ENCODE measurements at places on chromosomes 7 and 10.
A peak's percentile ranks its signal among the peaks of the same experiment; 100 is the strongest.

DNA sequence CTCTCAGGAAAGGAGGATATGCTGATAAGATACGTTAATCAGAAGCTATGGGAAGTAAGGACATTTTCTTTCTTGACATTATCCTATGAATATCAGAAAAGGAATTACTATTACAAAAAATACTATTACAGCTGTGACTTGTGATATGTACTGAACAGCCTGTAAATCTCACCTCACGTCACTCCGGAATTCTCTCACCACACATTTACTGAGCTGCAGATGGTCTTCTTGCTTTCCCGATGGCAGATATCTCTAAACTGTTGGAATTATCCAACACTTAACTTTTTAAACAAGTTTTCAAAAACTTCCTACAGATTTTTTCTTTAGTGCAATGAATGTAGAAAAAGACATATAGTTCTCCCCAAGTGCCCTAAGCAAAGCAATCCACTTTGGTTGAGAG is 313.4 kb downstream of the GPR37 start:
- DNase-seq, result peak; percentile 9

GRCh38 chr10:72796042-72796441 is 97.5 kb upstream of the OIT3 start:
- no peak for DNase-seq

GRCh38 chr7:66464059-66464458 is 164.6 kb upstream of the KCTD7 start:
- DNase-seq, result no peak

DNA sequence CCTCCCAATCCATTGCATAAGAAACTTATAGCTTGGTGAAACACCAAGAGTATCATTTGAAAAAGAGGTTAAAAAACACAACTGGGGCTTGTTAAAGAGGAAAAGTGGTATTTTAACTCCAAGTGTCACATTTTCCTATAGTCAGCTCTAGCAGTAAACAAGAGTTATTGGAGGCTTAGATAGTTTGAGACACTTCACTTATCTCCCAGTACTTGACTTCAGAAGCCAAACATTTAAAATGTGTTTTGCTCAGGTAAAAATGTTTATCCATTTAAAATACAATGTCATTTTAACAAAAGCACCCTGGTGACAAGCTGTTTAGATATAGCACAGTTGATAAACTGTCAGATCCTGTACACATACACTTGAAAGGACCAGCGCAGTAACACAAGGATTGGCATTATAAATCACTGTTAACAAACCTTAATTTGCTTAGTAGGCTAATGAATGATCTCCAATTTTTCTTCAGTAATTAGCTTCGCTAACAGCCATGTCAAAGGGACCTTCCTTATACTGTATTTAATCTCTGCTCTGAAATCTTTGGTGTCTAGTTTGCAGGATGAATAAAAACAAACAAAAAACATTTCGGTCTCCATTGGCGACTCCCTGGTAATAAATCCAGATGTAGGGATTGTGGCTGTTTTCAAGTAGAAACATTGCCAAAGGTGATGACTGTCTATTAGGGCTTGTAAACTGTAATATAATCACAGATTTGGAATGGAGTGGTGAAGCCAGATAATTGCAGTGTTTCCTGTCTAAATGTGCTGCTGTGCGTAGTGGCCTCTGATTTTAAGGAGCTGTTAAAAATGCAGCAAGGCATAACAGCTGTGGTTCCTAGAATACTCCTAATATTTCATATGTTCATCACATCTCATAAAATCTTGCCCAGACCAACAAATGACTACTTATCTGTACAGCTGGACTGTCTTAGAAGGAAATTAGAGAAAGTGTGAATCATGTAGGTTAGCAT is 545.1 kb downstream of the AUTS2 start:
- DNase-seq, result peak; percentile 92

GRCh38 chr7:87689374-87689773 is 61.2 kb downstream of the RUNDC3B start:
- DNase-seq, result no peak

DNA sequence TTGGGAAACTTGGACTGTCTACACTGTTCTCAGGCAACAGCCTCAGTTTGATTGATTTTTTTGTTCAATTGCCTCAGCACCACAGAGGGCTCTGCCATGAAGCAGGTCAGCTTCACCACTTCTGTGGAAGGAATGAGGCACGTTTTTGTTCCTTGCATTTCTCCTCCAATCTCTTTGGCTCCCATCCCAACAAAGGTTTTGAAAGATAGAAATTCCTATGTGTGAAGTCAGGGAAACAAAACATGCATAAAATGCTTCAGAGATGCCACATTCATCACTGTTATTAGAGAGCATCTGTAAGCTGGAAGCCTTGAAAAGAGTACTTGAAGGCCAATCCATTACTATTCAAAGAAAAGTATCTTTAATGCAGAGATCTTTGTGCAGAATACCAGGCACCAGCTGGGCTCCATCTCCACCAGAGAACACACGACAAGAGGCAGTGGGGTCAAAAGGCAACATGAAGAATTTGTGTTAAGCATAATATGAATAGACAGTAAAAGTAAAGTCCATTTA is 249.1 kb upstream of the LYZL1 start:
- peak; percentile 98 for DNase-seq

- peak; percentile 10 for DNase-seq
Observed at GRCh38 chr10:116779076-116779687, 36.8 kb upstream of the HSPA12A start.

GRCh38 chr10:86961481-86962091 is 3.2 kb downstream of the SNCG start:
- DNase-seq, result no peak

DNA sequence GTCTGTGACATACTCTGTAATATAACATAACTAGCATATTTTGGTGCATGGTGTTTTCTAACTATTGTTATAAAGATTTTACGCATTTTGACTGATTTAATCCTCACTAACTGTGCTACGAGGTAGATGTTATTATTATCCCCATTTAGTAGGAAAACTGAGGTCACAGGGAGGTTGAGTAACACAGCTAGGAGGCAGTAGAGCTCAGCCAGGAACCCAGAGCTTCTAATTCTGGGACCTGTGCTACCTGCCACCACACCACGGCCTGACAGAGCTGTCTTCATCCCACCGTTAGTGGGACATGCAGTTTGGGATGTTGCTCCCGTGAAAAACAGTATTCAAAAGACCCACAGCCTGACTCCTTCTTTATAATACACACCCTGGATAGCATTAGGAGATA is 962.5 kb downstream of the CNTNAP2 start:
- DNase-seq, result no peak

- DNase-seq, result no peak
Observed at GRCh38 chr10:70355051-70356021, 27.1 kb downstream of the LRRC20 start.

DNA sequence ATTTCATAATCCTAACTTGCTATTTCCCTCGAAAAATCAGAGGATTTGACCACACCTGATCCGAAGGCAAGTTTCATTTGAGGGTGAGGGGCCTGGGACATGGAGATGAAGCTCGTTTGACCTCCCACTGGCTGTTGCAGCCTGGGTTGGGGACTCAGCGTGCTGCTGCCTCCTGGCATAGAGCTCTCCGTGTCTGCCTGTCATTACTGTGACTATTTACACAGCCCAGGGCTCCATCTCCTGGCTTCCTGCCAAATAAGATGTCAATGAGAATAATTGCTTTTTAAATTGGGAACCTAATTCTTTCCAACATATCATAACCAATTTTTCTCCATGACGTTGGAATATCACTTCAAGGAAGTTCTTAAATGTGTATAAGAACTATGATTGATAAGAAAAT is 139.3 kb upstream of the COBL start:
- DNase-seq, result no peak

GRCh38 chr7:112290065-112290464 is 83.6 kb downstream of the ZNF277 start:
- DNase-seq, result peak; percentile 61

- DNase-seq, result peak; percentile 60
Observed at GRCh38 chr7:91034459-91035368, 229.5 kb upstream of the FZD1 start.

DNA sequence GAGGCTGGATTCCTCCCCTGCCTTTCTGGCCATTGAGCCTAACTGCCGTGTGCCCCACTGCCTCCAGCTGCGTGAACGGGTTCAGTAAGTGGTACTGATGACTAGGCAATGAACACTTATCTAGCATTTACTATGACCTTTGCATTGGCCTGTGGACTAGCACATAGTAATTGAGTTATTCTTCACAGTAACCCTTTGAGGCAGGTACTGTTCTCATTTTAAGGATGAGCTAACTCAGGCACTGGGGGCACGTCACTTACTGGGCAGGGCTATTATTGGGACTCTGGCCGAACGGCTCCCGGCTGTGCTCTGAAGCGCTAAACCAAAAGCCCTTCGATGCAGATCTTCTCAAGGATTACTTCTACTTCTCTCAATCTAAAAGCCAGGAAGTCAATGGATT is 38.3 kb downstream of the WIPF3 start:
- DNase-seq, result no peak

DNA sequence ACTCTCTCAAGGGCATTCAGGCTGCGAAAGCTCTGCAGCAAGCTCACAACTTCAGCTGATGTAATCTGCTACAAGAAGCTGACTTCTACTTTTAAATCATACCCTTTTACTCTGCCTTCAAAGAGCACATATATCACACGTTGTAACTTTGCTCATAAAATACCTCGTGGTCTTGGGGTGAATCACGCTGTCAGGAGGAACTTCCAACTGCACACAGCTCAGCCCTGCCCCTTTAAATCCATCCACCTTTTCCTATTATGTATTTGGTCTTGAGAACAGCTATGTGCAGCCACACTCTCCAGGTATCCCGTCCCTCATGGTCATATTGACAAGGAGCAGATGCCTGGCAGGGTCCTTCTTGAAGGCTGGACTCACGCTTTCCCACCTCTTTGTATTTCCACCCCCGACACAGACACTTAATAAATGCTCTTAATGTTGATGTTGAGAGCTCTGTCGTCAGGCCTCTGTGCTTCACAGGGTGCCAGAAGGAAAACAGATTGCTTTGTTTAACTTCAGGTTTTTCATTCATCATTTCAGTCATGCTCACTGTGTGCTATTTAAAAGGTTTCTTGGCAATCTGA is 47.6 kb downstream of the ICA1 start:
- peak; percentile 76 for DNase-seq

- no peak for DNase-seq
Observed at GRCh38 chr7:22406715-22407114, 49.8 kb upstream of the RAPGEF5 start.

GRCh38 chr10:75776738-75777504 is 345.5 kb downstream of the LRMDA start:
- no peak for DNase-seq

- no peak for DNase-seq
Observed at GRCh38 chr7:157543791-157544190, 207.0 kb downstream of the DNAJB6 start.

GRCh38 chr7:155402941-155403340 is 55.0 kb upstream of the EN2 start:
- no peak for DNase-seq

DNA sequence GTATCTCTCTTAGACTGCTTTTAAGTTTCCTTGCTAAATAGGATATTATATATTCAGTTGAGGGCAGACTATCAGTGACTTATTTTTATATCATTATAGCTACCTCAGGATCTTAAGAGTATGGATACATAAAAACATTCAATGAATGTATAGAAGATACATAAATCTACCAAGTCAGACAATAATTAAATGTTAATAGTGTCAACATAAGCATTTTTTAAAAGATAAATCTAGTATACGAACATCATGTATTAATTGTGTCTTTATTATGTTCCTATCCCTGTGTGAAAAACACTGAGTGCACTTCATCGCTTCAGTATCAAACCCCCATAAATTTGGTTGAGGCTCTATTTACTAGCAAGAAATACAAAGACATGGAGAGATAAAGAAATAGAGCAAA is 242.8 kb downstream of the CRPPA start:
- no peak for DNase-seq

- DNase-seq, result no peak
Observed at GRCh38 chr7:98559958-98560357, 57.1 kb upstream of the NPTX2 start.

- DNase-seq, result no peak
Observed at GRCh38 chr10:78130966-78131710, 97.5 kb downstream of the RPS24 start.

- no peak for DNase-seq
Observed at GRCh38 chr10:89206402-89207180, 526 bp downstream of the CH25H start.

DNA sequence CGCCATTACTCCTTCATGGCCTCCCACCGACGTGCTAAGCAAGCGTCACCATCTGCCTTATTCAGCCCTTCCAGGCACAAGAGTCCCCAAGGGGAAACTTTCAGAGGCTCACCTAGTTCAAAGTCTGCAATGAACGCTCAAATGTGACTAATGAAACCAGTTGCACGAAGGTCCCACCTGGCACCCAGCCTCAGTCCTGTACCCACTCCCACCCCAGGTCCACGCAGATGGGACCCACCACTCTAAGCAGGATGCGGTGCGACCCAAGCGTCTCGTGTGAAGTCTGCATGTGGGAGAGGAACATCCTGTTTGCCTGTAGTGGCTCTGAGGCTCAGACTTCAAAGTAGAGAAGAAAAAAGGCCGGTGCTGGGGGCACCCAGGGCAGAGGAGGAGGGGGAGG is 40.3 kb downstream of the RGS10 start:
- DNase-seq, result no peak

DNA sequence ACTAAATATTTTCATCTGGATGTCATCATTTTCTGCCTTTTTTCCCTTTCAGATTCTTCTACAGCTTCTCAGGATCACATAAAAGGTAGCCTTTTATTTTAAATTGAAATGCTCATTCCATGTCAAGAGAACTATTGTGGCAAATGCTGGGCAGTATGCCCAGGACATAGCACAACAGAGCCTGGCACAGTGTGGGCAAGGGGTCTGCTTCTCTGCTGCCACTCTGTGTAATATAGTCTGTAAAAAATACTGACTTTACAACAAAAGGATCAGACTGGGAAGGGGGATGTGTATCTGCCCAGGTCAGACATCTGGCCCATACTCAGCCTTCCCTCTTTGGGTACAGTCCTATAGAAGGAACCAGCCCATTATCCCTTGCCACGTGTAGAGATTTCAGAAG is 62.7 kb downstream of the CUZD1 start:
- DNase-seq, result no peak

DNA sequence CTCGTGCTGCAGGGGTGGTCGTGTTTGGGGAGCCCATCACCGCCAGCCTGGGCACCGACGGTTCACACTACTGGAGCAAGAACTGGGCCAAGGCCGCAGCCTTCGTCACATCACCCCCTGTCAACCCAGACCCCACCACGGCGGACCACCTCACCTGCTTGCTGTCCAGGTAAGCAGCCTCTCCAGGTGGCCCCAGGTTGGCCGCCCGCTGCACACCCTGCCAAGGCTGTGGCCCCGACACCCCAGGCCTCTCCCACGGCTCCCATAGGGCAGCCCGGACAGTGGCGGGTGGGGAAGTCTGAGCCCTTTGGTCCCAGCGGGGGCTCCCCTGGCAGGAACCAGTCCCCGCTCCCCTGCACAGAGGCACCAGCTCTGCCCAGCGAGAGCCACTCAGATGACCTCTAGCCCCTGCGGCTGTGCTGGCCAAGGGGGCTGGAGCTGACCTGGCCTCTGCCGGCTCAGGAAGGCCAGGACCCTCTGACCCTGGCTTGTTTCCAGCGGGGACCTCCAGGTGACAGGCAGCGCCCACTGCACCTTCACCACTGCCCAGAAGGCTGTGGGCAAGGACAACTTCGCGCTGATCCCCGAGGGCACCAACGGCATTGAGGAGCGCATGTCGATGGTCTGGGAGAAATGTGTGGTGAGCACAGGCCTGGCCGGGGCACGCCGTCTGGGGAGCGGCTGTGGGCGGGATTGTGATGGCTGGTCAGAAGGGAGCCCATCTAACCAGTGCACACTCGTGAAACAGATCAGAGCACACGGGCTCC is 13.8 kb downstream of the DPYSL4 start:
- no peak for DNase-seq

All from fibroblast of upper back skin (primary cell).